ENCODE measurements at places on chromosomes 3 and 15.
A peak's percentile ranks its signal among the peaks of the same experiment; 100 is the strongest.

DNA sequence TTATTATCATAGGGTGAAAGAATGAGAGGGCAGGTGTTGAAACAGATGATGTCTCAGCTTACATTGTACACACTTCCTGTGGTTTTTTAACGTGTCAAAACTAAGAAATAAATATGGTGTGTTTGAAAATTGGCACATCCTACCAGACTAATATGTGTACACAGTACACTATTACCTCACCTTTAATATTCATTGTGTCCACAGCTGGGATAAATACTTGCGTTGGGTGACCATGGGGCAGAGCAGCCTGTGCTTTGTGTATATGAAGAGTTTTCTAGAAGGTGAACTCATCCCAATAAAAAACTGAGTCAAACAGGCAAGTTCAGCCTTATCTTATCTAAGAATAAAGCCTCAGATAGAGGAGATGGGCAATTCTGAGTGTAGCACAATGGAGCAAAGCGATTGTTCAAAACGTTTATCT lies 17.3 kb downstream of the SUCNR1 start:
- no peak for DNase-seq

DNA sequence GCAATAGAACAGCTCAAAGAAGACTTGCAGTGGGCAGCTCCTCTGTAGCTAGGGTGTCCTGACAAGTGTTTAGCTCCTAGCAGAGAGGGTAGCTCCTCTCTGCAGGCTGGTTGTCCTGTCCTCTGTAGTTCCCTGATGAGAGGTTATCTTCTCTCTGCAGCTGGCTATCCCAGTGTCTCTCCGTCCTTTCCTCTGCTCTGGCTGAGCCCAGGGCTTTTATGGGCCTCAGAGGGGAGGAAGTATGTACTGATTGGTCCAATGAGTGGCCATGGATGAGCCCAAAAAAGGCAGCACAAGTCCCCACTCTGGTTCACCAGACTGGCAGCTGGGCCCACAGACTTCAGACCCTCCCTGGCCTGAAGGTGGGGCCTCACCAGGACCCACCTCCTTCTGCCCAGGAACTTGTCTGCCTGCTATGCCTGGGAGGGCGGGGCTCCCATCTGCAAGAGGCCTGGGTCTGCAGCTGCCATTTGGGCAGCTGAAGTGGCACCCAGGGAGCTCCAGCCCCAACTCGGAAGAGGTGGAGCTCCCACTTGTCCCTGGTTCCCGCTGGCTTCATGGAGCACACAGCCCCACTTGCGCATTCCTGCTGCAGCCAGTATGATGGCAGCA lies 27.2 kb upstream of the MEX3B start:
- DNase-seq: no peak

- no peak for DNase-seq
Observed at GRCh38 chr3:10378246-10378645, 57.3 kb upstream of the SEC13 start.

DNA sequence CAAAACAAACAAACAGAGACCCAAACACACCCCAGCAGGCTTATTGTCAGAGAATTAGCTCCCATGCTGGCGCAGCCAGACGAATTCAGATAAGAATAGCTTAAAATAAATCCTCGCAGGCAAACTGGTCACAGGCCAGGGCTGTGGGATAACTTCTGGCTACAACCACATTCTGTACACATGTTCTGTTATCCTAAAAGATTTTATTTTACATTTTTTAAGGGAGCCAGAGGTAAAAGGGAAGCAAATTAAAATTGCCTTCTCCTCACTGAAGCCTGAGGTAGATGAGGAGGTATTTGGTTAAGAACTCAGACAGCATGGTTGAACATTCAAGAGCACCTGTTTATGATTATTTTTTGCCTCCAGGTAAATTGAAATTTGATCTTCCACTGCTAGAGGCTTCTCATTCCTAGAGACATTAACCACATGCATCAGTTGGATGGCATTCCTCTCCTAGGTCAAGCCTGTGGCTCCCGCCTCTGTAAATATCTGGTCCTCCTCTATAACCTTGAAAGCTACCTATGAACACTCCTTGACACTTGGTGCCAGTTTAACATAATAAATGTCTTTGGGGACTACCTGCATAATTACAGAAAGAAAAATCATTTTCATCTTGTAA lies 190.3 kb downstream of the SATB1 start:
- DNase-seq: no peak

- no peak for DNase-seq
Observed at GRCh38 chr3:18402239-18402799, 22.8 kb downstream of the SATB1 start.

- DNase-seq: no peak
Observed at GRCh38 chr15:36863570-36863969, 236.8 kb downstream of the MEIS2 start.

GRCh38 chr15:93460717-93461116 lies 371.7 kb upstream of the RGMA start:
- DNase-seq: no peak

DNA sequence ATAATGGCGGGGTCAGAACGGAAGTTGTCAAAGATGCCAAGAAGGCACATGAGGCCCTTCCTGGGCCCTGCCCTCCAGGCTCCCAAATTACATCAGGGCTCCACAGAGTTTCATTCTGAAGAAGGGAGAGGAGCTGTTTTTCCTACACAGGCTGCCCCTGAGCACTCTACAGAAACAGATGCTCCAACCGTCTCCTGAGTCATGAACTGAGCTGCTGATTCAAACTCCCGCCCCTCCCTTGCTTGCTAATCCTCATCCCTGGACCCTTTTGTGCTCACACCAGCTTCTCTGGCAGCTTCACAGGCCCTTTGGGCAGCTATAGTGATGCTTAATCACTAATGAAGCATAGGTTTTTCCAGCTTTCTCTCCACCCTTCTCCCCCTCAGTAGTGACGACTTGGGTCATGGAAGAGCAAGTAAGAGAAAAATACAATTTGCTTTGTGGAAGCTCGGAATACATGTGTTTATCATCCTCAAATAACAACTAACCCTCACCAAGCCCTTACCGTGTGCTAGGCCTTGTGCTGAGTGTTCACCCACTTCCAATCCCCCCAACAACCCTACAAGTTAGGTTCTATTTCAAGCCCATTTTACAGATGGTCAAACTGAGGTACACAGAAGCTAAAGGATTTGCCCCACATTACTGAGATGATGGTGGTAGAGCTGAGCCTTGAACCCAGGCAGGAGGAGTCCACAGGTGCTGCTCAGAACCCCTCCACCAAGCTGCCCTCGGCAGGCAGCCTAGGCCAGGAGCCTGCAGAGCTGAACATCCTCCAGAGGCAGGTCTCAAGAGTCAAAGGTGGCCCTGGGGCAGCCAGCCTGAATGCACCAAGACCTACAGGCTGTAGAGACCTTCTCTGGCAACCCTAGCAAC lies 21.9 kb downstream of the MEGF11 start:
- DNase-seq: no peak

GRCh38 chr3:38528457-38528856 lies 32.3 kb downstream of the EXOG start:
- DNase-seq: no peak

DNA sequence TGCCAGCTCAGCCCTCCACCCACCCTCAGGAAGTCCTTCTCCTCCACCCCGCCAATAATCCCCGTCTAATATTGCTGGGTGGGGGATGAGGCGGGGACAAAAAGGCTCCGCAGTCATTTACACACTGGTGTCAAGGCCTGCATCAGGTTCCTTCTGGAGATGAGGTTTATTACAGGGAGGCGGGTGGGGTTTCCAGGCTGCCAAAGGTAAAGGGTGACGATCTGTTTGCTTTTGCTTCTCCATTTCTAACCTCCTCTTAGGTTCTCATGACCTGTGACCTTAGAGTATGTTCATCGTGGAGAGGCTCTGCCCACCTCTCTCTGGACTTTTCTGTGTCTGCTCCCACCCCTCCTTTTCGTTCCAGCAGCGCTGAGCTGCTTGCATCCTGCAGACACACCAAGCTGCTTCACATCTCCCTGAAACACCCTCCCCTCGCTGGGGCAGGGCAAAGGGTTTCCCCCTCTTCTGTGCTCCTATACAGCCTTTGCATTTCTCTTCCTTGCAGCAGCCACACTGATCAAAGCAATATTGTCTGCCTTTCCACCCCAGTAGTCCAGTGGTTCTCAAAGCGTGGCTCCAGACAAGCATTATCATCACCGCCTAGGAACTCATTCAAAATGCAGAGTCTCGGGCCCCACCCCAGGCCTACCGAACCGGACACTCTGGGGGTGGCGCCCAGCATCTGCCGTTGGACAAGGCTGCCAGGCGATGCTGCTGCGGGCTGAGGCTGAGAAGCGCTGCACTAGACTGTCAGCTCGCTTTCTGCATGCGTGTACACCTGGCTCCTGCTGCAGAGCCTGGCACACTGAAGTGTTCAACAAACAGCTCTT lies 26.6 kb downstream of the CA12 start:
- no peak for DNase-seq

DNA sequence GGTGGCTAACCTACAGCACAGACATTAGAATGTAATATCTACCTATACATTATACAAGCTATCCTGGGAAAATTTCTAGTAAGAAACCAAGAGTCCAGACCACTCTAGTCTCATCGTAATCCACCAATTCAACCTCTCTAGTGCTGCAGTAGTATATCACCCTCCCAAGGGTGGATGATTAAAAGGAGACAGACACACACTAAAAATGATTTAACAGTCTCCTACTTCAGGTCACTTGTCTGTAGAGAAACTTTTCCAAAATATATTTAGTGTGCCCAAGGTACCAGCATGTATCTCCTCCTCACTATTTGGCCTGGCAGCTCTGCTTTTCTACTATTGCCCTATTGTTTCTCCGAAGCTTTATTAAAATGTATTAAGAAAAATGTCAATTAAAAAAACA lies 45.0 kb downstream of the ZBTB20 start:
- no peak for DNase-seq

- DNase-seq: peak; percentile 55
Observed at GRCh38 chr3:156397534-156397933, 157.4 kb downstream of the SSR3 start.

- DNase-seq: no peak
Observed at GRCh38 chr15:56794553-56795329, 61.4 kb upstream of the ZNF280D start.

- DNase-seq: no peak
Observed at GRCh38 chr15:92079047-92079446, 225.5 kb downstream of the SLCO3A1 start.

GRCh38 chr3:58681863-58682262 lies 15.3 kb upstream of the FAM3D start:
- DNase-seq: no peak

All from COLO829 (cell line).